ENCODE measurements at places on chromosomes 4 and X. TPM values are rescaled to one million over a fixed set of nuclear protein-coding genes. Genes with fewer than 3 reads are reported as not detected.

- no peaks in the 10 kb centered on the region for H3K27me3 ChIP-seq
- H3K4me1 ChIP-seq = no peaks in the 10 kb centered on the region
- no peak overlapping the region for H3K27ac ChIP-seq
Measured at GRCh38 chr4:63607169-63607872, 801.9 kb downstream of the TECRL start.

DNA sequence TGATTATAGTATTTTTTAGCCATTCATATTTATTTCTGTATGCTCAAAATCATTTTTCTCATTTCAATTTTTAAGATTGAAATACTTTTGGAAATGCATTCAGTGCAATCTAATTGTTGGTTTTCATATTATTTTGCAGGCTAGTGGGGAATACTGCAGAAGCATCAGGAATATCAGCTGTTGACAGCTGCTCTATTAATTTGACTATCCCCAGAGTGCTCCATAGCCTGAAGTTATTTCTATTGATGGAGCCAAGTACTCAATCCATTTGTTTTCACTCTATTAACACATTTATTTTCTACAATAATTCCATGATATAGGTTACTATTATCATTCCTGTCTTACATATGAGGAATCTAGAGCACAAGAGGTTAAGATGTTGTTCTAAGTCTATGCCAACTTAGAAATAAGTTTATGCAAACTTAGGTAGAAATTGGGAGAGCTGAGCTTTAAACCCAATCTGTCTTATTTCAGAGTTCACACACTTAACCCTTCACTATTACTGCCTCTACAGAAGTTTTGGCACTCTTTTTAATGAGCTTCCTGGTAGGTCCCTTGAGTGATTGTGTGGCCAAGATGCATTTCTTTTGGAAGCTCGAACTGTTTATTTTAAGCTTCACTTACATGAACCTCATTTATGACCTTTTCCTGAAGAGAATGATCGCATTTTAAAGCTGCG lies 65.6 kb upstream of the PCDH18 start:
- H3K27ac ChIP-seq = no peak overlapping the region
- H3K4me3 ChIP-seq = no peak overlapping the region
- H3K27me3 ChIP-seq = no peaks in the 10 kb centered on the region

PHOX2B gene
- 0.56 TPM for total RNA-seq

TRIML1 gene
- not detected for total RNA-seq

F11 gene
- total RNA-seq = 0.48 TPM

GRCh38 chr4:37803348-37803973 lies 23.0 kb upstream of the PGM2 start:
- H3K27ac ChIP-seq = no peak overlapping the region
- H3K36me3 ChIP-seq = no peaks in the 10 kb centered on the region
- DNase-seq = no peak
- H3K27me3 ChIP-seq = no peaks in the 10 kb centered on the region
- no peaks in the 10 kb centered on the region for H3K4me1 ChIP-seq

GUCY1B1 gene
- total RNA-seq = 1.2 TPM

- DNase-seq = peak; percentile 77
- H3K27ac ChIP-seq = peak within 1 kb of the TSS; percentile 88
- no peaks in the 10 kb centered on the region for H3K27me3 ChIP-seq
- H3K4me1 ChIP-seq = no peaks in the 10 kb centered on the region
- H3K36me3 ChIP-seq = no peaks in the 10 kb centered on the region
- H3K4me3 ChIP-seq = peak within 1 kb of the TSS; percentile 36
Measured at GRCh38 chr4:138242076-138242833, at the start of gene SLC7A11. SLC7A11 (minus strand) TSS chr4:138242349; CDS start chr4:138242069, 280 bp downstream.

GRCh38 chrX:30637874-30638815 lies 15.1 kb upstream of the GK start:
- H3K27me3 ChIP-seq = no peaks in the 10 kb centered on the region
- no peaks in the 10 kb centered on the region for H3K4me1 ChIP-seq
- no peak for DNase-seq

DNA sequence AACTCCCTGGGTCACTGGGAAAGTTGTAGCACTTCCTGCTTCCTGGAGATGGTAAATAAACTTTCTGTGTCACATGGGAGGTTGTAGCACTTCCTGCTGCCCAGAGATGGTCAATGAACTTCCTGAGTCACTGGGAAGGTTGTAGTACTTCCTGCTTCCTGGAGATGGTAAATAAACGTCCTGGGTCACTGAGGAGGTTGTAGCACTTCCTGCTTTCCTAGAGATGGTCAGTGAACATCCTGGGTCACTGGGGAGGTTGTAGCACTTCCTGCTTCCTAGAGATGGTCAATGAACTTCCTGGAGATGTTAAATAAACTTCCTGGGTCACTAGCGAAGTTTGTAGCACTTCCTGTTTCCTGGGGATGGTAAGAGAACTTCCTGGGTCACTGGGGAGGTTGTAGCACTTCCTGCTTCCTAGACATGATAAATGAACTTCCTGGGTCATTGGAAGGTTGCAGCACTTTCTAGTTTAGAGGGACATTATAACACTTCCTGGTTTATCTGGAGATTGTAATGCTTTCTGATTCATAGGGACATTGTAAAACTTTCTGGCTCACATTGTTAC lies 62.3 kb upstream of the CD99 start:
- H3K36me3 ChIP-seq = no peaks in the 10 kb centered on the region
- DNase-seq = no peak
- no peaks in the 10 kb centered on the region for H3K4me1 ChIP-seq

GRCh38 chr4:32417113-32417704 lies 1697.0 kb downstream of the PCDH7 start:
- no peaks in the 10 kb centered on the region for H3K4me1 ChIP-seq
- H3K27ac ChIP-seq = no peak overlapping the region
- H3K36me3 ChIP-seq = no peaks in the 10 kb centered on the region
- DNase-seq = no peak
- no peaks in the 10 kb centered on the region for H3K27me3 ChIP-seq

SPANXA1 gene
- total RNA-seq = not detected

GPAT3 gene
- total RNA-seq = 23.5 TPM

GRCh38 chr4:26028133-26028792 lies 114.2 kb downstream of the SMIM20 start:
- H3K4me3 ChIP-seq = no peak overlapping the region
- DNase-seq = no peak
- H3K36me3 ChIP-seq = no peaks in the 10 kb centered on the region
- peaks cover 5% of the 10 kb centered on the region for H3K4me1 ChIP-seq

DNA sequence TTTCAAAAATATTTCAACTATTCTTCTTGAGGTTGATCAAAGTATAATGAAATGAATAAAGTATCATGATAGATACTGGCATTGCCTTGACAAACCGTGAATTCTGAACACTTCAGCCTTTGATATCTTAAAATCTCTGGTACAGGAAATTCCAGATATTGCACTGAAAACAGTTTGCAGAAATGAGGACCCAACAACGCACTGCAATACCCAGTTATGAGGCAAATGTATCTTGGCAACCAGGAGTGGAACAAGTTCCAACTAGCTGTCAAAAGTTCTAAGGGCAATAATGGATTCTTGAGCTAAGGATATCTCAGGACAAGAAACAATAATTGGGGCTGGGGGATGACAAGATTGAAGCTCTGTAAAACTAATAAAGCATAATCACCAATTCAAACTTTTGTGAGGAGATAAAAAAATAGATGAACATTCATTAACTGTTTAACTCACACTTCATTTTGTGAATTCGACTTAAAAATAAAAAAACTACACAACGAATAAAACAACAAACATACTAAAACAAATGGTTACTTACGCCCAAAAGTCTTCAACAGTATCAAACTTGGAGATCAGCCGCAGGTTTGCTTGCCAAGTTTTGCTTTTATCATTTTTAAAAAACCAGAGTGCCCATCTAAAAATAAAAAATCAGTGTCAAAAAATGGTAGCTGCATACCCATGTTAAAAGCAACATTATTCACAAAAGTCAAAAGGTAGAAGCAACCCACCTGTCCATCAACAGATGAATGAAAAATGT lies 38.1 kb downstream of the EIF4E start:
- H3K27me3 ChIP-seq = no peaks in the 10 kb centered on the region
- peaks cover under 1% of the 10 kb centered on the region for H3K36me3 ChIP-seq
- H3K4me1 ChIP-seq = no peaks in the 10 kb centered on the region

SH3D19 gene
- total RNA-seq = 104 TPM

GRCh38 chr4:43456383-43456782 lies 563.9 kb downstream of the GRXCR1 start:
- H3K27ac ChIP-seq = no peak overlapping the region
- no peaks in the 10 kb centered on the region for H3K27me3 ChIP-seq
- no peaks in the 10 kb centered on the region for H3K36me3 ChIP-seq
- DNase-seq = no peak

NXF3 gene
- not detected for total RNA-seq

DNA sequence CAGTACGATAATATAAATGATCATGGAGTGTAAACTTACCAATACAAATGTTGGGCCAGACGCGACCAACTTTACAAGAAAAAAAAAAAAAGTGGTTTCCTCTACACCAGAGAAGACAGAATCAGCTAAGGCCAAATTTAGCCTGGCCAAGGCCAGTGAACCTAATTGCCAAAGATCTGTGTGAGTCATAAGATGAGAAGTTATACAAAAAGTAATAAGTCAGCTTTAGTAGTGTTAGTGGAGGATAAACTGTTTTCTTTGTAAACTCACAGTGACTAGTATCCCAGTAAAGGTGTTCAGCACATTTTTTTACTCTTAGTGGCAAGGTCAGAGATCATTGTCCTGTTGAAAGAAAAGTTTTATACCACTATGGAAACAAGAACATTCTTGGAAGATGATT lies 531.4 kb upstream of the TECRL start:
- no peak overlapping the region for H3K4me3 ChIP-seq
- H3K4me1 ChIP-seq = no peaks in the 10 kb centered on the region
- H3K27ac ChIP-seq = no peak overlapping the region
- H3K27me3 ChIP-seq = no peaks in the 10 kb centered on the region
- no peaks in the 10 kb centered on the region for H3K36me3 ChIP-seq
- DNase-seq = no peak

DNA sequence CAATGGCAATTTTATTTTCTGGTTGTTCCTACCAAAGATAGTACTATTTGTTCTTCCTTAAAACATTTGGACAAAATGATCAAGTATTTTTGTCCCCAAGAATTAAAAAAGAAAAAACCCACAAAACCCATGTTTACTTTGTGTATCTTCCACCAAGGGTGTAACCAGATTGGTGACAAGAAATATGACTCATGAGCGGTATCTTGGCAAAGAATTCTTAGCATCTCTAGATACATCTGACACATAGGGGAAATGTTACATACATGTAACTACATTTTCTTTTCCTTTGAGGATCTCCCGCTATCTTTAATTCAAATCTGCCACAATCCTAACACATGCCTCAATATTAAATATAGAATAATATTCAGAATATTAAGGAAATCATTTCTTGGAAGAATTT lies 78.7 kb downstream of the WDFY3 start:
- no peaks in the 10 kb centered on the region for H3K27me3 ChIP-seq
- H3K36me3 ChIP-seq = no peaks in the 10 kb centered on the region
- H3K27ac ChIP-seq = no peak overlapping the region

MSANTD1 gene
- 0.40 TPM for total RNA-seq

- H3K27ac ChIP-seq = no peak overlapping the region
- H3K36me3 ChIP-seq = no peaks in the 10 kb centered on the region
- H3K27me3 ChIP-seq = peaks cover 38% of the 10 kb centered on the region
Measured at GRCh38 chrX:13938051-13938828, 91.5 kb downstream of the GEMIN8 start.

ELOVL6 gene
- total RNA-seq = 66.3 TPM

SH3TC1 gene
- total RNA-seq = 10.8 TPM

DNA sequence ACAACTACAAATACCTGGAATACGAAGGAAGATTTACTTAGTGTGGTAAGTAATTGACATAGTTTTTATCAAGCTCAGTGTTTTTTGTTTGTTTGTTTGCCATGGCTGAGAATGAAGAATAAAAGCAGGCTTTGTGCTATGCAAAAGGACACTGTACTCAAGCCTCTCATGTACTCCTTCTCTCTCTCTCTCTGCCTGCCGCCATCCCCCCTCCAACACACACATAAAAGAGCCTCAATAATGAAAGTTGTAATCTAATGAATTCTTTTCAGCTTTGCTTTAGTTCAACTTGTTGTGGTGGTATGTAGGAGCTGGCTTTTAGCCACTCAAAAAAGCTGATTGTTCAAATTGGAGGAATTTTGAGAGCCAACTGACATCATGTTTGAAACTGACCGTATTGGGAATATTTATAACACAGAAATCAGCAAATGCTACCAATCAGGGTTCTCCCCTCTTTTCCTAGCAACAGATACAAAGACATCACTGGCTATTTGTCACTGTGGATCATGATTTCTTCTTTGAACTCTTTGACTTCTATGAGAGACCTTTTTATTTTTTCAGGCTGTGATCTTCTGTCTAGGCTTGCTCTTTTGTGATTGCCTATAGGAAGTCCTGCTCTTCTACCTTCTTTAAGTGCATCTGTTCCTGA lies 1148.8 kb downstream of the RAPGEF2 start:
- DNase-seq = no peak
- H3K27ac ChIP-seq = no peak overlapping the region
- no peak overlapping the region for H3K4me3 ChIP-seq

GRCh38 chr4:21469438-21470300 lies 478.9 kb downstream of the KCNIP4 start:
- DNase-seq = no peak
- H3K4me3 ChIP-seq = no peak overlapping the region
- H3K27me3 ChIP-seq = no peaks in the 10 kb centered on the region
- H3K27ac ChIP-seq = no peak overlapping the region

GRCh38 chr4:73445383-73446335 lies 9.6 kb downstream of the AFP start:
- H3K27ac ChIP-seq = no peak overlapping the region
- no peaks in the 10 kb centered on the region for H3K4me1 ChIP-seq
- H3K4me3 ChIP-seq = no peak overlapping the region
- H3K27me3 ChIP-seq = no peaks in the 10 kb centered on the region

SPRY1 gene
- 23.8 TPM for total RNA-seq

MAGEE2 gene
- 0.21 TPM for total RNA-seq

DNA sequence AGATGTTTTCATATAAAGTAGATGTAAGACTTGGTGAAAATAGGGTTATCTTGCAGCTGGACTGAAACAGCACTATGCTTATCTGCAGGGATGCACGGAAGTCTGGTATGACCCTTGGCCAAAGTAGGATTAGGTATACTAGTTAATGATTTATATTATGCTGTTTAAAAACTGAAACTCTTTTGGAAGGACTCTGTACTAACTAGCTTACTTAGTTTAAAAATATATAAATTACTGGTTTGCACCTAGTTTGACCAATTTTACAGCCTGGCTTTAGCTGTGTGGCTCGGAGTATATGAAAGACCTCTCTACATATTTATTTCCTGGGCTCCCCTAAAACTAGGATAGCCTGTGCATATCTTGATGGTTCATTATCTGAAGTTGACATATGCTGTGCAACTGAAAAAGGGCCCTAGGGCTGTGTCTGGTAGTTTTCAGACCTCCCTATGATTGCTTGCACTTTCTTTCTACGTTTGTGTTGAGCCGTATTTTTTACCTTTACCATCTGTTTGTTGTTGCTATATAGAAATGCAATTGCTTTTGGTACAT lies 89.2 kb downstream of the TMEM144 start:
- H3K27ac ChIP-seq = no peak overlapping the region
- no peaks in the 10 kb centered on the region for H3K4me1 ChIP-seq
- H3K27me3 ChIP-seq = no peaks in the 10 kb centered on the region
- no peak overlapping the region for H3K4me3 ChIP-seq

- no peak overlapping the region for H3K4me3 ChIP-seq
- H3K27ac ChIP-seq = no peak overlapping the region
- no peaks in the 10 kb centered on the region for H3K36me3 ChIP-seq
- no peak for DNase-seq
- H3K27me3 ChIP-seq = no peaks in the 10 kb centered on the region
- H3K4me1 ChIP-seq = no peaks in the 10 kb centered on the region
Measured at GRCh38 chrX:106875151-106875550, 28.0 kb downstream of the RIPPLY1 start.

TAB3 gene
- 12.3 TPM for total RNA-seq

GRCh38 chr4:145613566-145614232 lies 5.5 kb upstream of the MMAA start:
- no peaks in the 10 kb centered on the region for H3K36me3 ChIP-seq
- no peak overlapping the region for H3K4me3 ChIP-seq
- H3K4me1 ChIP-seq = peaks cover 5% of the 10 kb centered on the region
- DNase-seq = no peak

All from colonic mucosa (tissue), 4 donors.